ENCODE measurements at places on chromosomes 2 and 18.

- DNase-seq = no peak
These were observed 52.5 kb downstream of the SERTAD2 start for GRCh38 chr2:64601034-64601754.

DNA sequence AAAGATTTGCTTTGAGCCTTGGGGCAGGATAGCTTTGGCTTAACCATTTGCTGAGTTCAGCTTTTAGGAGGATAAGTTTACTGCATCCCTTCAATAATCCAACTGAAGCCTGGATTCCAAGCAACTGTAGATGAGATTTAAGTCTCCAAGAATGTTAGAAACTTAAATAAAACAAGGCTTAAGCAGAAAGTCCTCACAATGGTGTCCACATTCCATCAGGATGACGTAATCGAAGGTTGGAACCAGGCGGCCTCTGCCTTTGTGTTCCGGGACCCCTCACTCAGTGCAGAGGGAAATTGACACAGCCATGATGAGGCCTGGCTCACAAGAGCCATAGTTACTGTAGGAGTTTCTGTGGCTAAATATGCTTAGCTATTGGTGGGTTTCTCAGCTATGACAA lies 260.4 kb downstream of the LPIN1 start:
- no peak for DNase-seq

DNA sequence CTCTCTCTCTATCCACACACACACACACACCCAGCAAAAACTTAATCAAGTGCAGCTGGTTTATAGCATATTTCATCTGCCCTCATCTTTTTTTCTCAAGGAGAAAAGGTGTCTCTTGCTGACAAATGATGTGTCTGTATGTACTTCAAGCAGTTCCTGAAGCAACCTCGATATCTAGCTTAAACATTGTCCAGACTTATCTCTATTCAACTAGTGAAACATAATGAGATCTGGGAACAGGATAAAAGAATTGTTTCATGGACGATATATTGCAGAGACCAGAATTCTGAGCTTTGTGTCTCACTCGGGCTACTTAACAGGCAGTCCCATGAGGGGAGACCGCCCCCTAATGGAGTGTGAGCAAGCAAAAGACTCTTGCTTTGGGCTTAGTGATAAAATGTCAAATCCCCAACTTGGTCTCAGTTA lies 929.2 kb upstream of the SOX11 start:
- no peak for DNase-seq

GRCh38 chr18:75462178-75462832 lies 34.8 kb upstream of the SMIM21 start:
- no peak for DNase-seq

DNA sequence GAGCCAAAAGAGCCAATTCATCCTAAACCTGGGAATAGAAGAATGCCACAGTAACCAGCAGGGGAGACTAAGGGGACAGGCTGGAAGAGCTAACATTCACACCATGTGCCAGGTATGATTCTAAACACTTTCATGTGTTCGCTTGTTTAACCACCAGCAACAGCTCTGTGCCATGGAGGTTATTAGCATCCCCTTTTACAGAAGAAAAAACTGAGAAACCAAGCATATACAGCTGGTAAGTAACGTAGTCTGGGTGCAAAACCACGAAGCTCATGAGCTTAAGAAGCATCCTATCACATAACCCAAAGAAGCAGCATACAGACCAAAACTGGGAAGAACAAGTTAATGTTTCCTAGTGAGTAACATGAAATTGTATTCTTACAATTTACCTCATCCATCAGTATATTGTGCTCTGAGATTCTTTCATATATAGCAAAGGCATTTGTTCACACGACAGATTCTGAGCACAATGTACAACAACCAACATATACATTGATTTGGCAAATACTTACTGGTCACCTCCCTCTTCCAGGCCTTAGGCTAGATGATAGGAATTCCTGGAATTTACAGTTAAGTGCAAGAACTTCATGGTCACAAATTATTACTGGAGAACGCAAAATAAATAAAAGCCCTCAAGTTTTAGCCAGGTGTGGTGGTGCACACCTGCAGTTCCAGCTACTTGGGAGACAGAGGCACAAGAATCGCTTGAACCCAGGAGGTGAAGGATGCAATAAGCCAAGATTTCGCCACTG lies 36.5 kb upstream of the HNRNPA3 start:
- no peak for DNase-seq

DNA sequence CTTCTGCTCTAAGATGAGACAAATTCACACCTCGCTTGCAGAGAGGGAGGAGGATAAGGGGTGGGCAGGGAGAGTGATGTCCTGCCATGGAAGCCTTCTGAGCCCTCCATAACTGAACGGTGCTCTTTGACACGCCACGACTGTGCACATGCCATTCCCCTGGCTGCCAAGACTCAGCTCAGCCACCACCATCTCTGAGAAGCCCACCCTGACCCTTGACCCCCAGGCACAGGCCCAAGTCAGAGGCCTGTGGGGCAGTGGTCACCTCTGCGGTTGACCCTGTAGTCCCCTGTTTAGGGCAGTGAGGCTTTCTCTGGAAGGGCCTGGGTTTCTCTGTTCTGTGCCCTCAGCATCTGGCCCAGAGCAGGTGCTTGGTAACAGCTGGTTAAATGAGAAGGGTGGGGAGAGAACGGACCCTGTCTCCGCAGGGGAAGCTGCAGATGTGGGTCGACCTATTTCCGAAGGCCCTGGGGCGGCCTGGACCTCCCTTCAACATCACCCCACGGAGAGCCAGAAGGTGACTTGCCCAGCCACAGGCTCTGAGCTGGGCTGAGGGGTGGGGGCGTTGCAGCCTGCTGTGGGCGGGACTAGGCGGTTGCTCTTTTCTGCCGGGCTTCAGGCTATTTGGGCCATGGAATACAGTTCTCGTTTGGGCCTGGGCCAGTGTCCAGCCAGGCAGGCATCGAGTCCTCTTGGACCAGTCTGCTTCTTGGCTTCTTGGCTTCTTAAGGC lies 215.1 kb downstream of the DYSF start:
- DNase-seq = no peak

DNA sequence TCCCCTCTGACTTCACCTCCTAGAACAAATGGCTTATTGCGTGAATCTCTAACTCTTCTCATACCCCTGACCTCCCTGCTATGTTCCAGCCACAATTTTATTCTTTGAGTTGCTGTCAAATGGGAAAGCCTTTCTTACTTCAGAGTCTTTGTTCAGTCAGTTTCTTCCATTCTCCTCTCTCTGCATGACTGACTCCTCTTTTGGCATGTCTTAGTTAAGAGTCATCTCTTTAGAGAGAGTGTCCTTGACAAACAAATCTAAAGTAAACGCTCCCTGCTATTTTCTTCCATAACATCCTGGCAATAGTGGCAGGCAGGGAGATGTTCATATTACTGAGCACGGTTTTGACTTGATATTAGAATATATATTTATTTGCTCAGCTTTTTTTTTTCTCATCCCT lies 170.7 kb upstream of the ERBB4 start:
- DNase-seq = no peak

- DNase-seq = no peak
These were observed 44.9 kb downstream of the MALT1 start for GRCh38 chr18:58716060-58716756.

DNA sequence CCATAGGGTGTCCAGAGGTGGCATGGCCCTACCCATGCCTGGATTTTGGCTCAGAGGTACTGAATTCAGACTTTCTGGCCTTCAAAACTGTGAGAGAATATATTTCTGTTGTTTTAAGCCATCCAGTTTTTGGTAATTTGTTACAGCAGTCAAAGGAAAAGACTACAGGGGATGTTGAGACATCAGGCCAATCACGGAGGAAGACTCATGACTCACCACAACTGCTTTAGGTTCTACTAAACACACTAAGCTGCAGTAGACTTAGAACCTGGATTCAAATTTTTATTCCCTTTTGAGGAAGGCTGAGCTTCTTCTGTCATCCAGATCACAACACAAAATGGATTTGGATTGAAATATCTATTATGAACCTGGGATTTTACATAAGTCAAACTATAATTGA lies 12.0 kb upstream of the C2orf66 start:
- no peak for DNase-seq

DNA sequence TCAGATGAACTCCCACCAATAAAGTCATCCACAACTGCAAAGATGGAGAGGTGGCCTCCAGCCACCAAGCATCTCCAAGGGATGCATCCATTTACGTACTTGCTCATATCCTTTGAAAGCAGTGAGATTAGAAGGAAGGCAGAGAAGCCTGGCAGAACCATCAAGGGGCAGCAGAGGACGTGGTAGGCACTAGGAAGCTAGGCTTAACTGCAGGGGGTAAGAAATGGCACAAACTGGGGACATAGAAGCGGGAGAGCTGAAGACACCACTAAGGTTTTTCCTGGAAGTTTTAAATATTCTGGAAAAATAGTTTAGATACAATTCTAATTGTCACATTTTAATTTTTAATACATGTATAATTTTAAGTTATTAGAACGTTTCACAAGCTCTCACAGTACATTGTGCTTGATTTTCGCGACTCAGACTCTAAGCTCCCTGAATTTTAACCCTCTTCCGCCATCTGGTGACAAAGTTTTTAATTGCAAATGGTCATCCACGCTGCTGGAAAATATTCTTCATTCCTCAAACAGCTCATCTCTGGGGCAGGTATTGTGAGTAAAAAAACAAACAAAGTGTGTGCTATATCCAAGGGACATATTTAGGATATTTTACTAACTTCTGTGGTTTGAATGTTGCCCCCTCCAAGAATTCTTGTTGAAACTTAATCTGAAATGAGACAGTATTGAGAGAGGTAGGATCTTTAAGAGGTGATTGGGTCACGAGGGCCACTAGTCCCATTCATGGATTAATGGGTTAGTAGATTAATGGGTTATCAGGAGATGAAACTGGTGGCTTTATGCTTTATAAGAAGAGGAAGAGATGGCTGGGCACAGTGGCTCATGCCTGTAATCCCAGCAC lies 1.6 kb upstream of the PSTPIP2 start:
- DNase-seq = no peak

DNA sequence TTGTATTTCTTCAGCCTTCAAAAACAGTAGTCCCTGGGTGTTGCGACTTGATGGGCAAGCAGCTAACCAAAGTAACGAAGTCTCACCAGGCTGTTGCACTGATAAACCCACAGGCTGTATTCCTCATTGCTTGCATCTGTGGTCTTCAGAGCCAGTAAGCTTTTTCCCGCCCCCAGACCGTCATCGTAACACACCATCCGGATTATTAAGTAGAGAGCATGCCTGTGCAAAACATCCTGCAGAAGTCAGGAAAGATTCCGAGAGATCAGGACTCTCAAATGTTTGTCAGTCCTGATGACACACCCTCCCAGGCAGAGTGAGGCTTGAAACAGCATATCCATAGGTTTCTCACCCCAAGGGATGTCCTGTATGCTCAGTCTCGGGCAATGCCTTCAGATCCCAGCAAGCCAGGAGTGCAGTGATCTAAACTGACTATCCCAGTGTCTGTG lies 15.9 kb downstream of the ITGB1BP1 start:
- no peak for DNase-seq

DNA sequence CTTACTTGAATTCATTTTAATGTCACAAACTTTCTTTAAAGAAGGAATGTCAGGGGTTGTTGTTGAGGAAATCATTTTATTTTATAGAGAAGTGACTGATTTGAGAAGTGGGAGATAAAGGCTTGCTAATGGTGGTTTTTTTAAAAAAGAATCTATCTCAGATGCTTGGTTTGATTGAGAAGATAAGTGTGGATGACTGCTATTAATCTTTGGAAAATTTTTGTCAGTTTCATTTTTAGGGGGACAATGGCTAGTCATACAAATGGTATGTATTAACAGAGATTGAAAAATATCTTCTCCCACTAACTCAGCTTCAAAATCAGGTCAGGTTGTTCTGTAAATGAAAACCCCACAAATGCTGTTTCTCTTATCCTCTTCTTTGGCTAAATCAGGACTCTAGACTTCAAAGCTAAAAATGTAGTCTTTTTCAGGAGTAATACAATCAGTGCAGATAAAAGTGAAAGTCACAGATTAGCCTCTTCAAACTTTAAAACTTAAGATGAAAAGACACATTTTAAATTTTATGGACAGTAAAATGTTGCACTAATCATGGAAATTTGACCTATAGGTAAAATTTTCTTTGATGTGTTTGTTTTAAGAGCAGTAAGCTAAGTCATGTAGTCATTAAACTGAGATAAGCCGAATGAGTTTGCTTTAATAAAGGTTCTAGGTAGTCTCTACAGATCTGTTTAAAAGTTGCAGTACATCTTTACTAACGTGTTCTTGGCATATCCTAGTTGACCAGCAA lies 674.2 kb upstream of the VRK2 start:
- DNase-seq = no peak

DNA sequence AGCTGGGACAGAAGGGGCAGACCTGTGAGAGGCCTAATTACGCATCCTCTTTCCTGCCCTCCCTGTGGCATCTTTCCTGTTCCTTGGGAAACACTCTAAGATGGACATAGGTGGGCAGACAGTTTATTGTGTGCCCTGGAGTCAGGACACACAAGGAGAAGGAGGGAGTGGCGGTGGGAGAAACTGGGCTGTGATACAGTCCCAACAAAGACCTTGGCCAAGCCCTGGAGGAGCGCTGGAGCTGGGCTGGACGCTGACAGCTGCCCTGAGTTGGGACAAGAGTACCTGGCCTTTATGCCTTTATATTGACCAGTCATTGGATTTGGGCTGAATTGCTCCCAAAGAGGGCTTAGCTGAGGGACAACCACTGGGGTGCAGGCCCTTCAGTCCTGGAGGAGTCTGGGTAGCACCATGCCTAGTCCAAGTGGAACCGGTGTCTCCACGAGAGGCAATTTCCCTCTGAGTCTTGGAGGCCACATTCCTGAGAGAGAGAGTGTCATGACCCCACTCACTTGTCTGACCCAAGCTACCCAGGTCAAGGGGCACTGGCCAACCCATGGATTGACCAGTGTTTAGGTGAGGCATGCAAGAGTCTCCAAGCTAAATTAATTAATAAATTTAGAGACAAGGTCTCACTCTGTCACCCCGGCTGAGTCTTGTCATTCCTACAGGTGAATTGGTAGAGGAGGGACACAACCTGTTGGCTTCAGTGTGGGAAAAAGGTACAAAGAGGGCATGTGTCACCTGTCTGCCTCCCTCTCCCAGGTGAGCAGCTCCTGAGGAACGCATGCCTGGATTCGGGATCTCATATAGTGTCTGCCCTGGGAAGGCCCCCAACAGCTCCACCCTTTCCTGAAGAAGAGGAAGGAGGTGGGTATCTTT lies 107.1 kb upstream of the ST3GAL5 start:
- DNase-seq = no peak

DNA sequence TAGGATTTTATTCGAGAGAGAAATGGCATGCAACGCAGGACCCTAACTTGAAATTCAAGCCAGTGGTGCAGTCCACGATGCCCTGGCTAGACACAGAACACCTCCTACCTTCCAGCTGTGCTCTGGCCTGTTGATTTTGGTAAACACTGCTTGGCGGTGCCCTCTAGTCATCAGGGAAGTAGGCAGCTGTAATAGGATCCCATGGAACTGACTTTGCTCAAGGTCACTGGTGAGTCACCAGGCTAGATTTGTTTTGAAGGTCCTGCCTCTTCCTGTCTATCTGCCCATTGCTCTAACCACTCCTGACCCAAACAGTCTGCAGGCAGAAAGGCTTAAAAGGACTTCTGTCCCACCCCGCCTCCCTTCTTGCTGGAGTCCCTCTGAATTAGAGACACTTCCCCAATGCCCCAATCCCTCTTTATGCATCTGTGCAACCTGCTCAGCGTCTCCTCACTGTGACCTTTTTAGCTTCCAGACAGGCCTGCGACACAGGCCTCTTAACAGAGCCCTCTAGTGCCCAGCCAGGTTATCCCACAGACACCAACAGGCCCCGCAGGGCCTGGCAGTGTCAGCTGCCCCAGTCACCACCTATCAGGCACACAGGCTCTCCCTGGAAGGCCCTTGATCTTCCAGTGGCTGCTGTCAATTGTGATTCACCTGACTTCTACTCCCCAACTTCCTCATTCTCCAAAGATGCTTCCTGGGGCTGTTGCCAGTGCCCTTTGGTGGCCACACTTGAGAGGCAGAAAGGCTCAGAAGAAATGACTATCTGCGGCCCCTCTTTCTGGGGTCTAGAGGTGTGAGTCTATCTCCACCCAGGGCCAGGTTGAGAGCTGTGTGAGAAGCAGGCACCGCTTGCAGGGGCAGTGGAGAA lies 5.2 kb downstream of the TMEM127 start:
- no peak for DNase-seq
